HT1080 (cell line): ENCODE measurements at places on chromosomes 5 and 9. TPM values are rescaled to one million over a fixed set of nuclear protein-coding genes. Genes with fewer than 3 reads are reported as not detected.

TAF11L10 gene
- not detected in 2 replicates for total RNA-seq

OTP gene
- not detected in 2 replicates for total RNA-seq

SCAMP1 gene
- 17.5 and 29.6 TPM in 2 replicates for total RNA-seq

ZNG1F gene
- 2.0 and 10.8 TPM in 2 replicates for total RNA-seq

GABRA1 gene
- not detected in 2 replicates for total RNA-seq

ENTPD2 gene
- total RNA-seq, result not detected in 2 replicates

GFI1B gene
- not detected in 2 replicates for total RNA-seq

CD14 gene
- not detected in 2 replicates for total RNA-seq

PCDHGB5 gene
- 0.37 and 0.55 TPM in 2 replicates for total RNA-seq

WDR5 gene
- 39.7 and 44.4 TPM in 2 replicates for total RNA-seq

KCNIP1 gene
- total RNA-seq, result not detected in 2 replicates

C9orf40 gene
- 10.8 and 12.9 TPM in 2 replicates for total RNA-seq

DNA sequence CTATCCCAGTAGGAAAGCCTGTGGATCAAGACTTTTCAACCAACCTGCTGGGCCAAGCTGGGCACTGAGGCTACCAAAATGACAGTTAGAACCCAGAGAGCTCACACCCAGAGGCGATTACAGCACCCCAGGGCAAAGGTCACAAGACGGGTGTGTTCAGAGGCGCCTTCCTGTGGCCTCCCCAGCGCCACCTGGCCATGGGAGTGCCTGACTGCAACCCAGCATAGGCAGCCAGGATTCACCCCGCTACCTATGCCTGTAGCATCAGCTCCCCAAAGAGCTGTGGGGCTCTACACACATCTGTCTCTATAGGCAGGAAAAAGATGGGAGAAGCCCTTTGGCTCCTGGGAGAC is 33.5 kb downstream of the PDGFRB start:
- DNase-seq, result no peak

DNA sequence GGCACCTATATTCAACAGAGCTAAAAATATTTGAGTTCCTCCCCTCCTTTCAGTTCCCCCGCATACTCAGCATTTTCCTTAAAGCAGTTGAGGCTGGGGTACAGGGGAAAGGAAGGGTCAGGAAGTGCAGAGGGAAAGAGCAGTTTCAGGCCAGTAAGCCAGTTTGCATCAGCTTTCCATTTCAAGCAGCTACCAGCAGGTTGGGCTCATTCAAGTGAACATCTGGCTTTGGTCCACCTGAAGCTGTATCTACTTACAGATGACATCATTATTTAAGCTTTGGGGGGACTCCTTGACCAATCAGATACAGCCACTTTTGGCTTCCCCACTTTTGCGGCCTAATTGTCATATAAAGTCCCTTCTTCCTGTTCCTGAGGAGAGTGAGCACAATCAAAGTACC is 8.2 kb upstream of the ACO1 start:
- DNase-seq, result no peak

GRCh38 chr9:128008171-128008570 is 27.4 kb upstream of the EEIG1 start:
- DNase-seq, result no peak

DNA sequence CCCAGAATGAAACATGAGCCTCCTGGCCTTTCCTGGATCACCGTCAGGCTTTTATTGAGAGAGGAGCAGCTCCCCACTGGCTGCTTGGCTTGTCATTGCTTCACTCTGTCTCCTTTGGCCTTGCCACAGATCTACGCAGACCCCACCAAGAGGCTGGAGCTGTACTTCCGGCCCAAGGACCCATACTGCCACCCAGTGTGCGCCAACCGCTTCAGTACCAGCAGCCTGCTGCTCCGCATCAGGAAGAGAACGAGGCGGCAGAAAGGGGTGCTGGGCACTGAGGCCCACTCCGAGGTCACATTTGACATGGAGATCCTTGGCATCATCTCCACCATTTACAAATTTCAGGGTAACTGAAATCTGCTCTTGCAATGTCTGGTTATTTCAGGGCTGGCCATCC is 11.2 kb downstream of the GTF3C5 start:
- no peak for DNase-seq

GRCh38 chr5:146753641-146754040 is 124.9 kb downstream of the PPP2R2B start:
- no peak for DNase-seq

- DNase-seq, result no peak
These were observed 78.1 kb upstream of the CDK20 start for GRCh38 chr9:88052321-88052965.

DNA sequence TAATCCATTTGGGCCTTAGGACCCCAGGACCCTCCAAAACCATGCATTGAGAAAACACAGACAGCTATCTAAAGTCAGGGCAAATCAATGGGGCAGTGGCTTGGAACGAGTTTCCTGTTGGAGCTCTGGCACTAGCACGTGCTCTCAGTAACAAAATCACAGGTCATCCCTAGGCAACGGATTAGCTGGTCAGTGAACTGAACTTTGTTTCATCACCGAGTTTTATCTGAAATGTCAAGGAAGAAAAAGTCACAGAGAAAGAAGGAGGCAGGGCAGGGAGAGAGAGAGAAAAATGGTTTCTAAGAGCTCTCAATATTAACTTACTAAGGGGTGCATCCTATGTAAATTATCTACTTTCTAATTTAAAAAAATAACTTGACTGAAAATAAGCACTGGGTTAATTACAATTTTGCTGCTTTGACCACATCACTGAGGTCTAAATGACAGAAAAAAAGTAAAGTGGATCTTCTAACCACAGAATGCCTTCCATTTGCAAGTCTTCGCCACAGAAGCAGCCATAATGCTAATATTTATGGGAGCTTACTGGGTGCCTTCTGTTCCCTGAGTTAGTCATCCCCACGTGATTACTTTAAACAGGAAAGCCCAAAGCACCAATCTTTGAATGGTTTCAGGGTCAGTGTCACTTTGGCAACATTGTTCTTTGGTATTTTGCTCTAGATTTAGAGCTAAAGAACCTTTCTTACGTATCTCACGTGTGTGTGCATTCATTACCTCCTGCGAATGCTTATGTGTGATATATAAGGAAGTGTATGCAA is 503.9 kb downstream of the RASEF start:
- DNase-seq, result peak; percentile 20

DNA sequence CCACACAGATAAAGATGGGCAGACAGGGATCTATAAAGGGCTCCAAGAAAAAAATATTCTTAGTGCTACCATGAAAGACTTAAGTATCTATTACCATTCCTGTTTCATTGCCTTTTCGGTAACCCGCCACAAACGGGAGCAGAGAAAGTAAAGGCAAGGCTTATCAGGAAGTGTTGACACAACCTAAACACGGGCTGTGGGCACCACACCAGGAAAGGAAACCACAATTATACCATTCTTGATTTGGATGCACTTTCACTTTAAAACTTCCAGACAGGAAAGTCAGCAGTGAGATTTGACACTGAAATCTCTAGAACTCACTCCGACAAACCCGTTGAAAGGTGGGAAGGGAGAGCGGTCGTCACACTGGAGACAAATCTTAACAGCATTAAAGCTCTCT is 6.5 kb downstream of the TLE1 start:
- no peak for DNase-seq

DNA sequence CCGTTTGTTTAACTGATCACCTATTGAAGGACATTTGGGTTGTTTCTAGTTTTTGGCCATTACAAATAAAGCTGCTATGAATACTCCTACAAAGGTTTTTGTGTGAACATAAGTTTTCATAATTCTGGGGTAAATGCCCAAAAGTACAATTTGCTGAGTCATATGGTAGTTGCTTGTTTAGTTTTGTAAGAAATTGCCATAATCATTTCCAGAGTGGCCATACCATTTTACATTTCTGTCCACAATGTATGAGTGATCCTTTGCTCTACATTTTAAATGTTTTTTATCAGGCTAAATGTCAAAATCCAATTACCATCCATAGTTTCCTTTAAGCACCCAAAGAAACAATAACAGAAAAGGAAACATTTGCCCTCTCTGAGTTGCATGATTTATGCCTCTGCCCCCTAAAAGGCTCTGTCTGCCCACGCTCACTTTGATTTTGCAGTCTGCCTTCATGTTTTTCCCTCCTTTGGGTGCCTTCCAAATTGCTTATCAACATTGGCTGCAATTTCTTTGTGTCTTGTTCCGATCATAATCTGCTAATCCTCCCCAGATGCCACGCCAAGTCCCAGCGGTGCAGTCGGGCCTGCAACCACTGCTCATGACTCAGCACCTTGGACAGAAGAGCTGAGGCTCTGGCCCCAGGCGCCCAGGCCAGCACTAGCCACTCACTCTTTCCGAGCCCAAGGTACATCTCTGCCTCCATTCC is 339.2 kb downstream of the PIK3R1 start:
- DNase-seq, result no peak

DNA sequence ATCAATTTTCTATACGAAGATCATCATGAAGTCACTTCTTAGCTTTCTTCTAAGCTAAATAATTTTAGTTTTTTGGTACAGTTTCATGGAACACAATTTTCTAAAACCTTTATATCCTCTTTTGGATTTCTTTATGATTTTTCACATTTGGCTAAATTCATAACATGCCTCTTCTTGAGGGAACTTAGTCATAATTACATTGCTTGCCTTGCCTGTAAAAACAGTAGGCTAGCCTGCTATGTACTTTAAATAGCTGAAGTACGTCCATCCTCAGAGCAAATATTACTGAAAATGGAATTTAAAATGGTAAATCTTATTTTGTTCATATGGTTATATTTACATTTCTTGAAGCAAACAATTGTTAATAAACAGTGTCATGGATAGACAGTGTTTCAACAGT is 225.0 kb downstream of the VPS13A start:
- DNase-seq, result no peak

- DNase-seq, result no peak
These were observed 176.9 kb upstream of the CCNG1 start for GRCh38 chr5:163260471-163260870.
